ENCODE measurements at places on chromosomes 3 and 15. TPM values are rescaled to one million over a fixed set of nuclear protein-coding genes. Genes with fewer than 3 reads are reported as not detected.

GRCh38 chr15:28892789-28893610, 7.2 kb downstream of the APBA2 start:
- no peak for DNase-seq

Gene CHDH
- 1.8 TPM for total RNA-seq

DNA sequence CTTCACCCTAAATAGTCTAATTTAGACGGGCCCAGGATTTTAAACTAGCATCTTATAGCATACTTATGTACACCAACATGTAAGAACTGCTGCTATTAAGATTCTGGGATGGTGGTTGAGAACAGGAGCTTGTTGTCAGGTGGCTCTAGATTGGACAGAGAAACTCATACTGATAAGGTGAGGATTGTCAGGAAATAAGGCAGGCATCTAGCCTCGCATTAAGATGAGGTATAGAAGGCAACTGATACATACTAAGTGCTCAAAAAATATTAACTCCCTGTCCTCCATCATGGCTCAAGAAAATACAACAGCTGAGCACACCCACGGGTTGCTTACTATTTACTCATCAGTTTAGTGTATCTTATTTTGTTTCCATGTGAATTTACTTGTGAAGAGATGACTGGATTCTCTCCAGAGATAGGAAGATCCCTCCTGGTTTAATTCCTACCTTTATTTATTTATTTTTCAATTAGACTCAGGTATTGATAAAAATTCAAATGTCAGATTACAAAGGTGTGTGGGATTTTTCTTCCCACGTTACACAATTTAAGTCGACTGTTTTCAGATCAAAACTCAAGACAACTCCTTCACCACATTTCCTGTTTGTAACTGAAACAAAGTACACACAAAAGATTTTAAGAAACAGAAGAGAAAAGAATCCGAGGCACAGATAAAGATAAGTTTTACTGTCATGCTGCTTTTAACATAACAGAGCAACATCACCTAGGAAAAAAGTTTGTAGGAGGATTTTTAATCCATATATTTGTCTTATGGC, at the start of gene TRAT1:
Gene TRAT1, plus strand, starts transcription at position 664 of the 775 bp plus-strand sequence. CDS start 142 bp downstream, outside the sequence.
- DNase-seq, result no peak

GRCh38 chr3:150806185-150806835, 43.3 kb upstream of the SIAH2 start:
- DNase-seq, result no peak

DNA sequence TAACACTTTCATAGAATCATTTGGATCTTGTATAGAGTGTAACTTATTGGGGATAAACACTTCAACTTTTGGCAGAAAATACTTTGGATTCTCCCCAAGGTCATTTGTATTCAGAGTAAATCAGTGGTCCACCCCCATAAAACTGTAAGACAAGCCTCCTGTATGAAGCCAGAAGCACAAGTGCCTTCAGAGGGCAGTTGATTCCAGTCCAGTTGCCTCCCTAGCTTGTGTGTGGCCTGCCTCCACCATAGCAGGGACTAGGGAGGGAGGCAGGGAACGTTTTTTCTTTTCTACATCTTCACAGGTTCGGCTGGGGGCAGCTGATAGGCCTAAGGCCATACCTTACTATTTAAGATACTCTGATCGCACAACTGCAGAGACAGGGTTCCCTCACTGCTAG, 11.6 kb downstream of the GORASP1 start:
- no peak for DNase-seq

Measured in psoas muscle (tissue), 8 donors.